WTC11 (cell line): ENCODE measurements at places on chromosomes 6 and 20.

DNA sequence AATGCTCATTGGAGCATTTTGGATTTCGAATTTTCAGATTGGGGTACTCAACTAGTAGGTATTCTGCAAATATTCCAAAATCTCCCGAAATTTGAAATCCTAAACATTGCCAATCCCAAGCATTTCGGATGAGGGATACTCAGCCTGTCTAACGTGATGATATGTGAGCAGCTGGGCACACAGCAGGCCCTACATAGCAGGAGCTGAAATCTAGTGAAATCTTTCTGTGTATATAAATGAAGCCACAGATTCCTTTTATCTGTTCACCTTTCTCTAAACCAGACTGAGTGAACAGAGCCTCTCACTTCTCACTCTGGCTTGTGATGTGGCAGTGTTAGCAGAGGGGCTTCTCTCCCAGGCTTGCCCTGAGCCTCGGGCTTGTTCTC is 17.8 kb downstream of the STX16 start:
- DNase-seq = no peak

DNA sequence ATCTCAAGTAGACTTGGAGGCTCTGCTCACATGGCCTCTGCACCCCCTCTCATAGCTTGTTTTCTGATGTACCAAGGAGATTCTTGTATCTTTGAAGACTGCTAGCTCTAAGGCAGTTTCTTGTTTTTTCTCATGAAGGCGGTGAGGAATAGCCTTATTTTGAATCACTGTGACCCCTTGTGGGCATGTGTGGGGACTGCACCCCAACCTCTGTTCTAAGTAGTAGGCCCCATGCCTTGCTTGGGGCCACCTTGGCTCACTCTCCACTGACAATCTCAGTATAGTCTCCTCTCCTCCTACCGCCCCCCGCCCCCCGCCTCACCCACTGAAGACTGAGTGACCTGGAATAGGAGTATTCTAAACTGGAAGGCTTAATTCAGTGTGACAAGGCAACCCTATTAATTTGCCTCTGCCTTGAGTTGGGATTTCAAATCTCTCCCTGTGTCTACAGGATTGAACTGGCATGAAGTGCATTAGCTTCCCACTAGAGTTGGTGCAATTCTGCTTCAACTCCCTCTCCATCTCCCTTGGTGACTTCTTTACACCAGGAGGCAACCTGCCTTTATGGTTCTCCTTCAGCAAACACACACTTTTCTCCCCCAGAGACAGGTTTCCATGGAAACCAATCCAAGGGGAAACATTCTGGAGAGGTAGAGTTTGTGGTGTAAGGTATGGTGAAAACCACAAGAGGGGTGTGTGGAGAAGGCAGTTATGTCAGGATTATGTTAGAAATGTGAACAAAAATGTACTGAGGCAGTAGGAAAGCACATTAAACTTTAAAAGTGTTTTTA is 75.4 kb upstream of the ECI2 start:
- peak; percentile 82 for DNase-seq

DNA sequence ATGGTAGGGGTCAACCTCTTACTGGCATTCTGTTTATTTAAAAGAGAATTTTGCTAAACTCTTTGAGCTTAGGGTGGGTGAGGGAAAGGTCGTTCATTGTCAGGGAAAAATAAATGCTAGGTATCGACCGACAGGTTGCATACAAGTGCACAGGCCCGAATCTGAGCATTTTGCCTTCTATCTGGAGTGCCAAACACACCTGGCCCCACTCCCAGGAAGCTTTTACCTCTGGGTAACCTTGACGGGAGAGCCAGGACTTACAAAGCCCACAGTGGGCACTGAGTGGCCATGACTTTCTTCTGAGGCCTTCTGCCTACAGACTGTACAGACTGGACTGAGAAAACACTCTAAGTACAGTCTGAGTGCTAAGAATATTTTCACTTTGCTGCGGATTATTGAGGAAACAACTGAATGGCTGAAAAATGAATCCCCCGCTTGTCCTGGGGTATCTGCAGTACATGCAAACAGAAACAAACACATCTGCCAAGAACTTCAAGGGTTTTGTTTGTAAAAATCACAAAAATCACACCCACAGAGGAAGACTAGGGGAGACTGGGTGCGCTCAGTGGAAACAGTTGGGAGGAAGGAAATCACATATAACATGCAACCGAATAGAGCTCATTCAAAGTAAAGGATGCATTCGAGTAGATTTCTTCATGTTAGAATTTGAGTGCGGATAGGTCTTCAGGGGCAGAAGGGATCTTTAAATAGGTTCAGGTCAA is 152.8 kb downstream of the NFATC2 start:
- DNase-seq = no peak

- DNase-seq = peak; percentile 79
Measured at GRCh38 chr20:46057856-46058598, 29.0 kb downstream of the SLC12A5 start.

DNA sequence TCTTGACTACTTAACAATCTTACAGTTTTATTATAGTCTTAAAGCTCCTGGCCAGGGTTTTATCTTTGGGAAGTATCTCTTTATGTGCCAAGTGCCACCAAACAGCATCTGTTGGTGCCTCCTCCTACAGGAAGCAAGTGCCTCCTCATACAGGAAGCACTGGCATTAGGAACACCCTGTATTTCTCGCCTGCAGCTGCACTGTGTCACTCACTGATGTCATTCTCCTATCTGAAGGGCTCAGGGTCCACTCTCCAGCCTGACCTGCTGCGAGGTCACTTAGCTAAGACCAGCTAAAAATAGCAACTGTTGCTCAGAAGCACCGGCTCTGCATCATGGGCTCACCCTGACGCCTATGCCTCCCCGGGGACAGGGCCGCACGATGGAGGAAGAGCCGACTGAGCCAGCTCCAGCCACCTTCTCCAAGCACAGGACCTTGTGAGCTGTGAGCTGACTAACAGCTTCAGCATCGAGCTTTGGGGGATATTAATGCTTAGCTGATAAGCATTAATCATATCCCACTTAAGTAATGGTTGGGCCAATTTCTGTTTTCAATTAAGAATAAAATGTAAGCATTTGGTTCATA is 66.3 kb upstream of the CD93 start:
- no peak for DNase-seq

- DNase-seq = no peak
Measured at GRCh38 chr6:132812756-132813172, 1.6 kb upstream of the RPS12 start.

DNA sequence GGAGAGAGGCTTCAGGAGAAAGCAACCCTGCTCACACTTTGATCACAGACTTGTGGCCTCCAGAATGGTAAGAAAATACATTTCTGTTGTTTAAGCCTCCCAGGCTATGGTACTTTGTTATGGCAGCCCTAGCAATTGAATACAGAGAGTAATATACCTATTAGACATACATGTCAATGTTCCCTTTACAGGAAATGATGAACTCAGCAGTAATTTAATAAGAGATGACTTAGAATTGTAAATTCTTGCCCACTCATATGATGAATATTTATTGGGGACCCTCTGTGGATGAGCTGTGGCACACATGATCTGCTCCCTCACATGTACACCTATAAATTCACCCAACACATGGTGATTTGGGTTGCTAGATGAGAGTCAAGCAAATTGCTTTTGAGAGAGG is 20.4 kb upstream of the FOXA2 start:
- DNase-seq = no peak

- no peak for DNase-seq
Measured at GRCh38 chr6:112701201-112701600, 354.1 kb downstream of the RFPL4B start.

DNA sequence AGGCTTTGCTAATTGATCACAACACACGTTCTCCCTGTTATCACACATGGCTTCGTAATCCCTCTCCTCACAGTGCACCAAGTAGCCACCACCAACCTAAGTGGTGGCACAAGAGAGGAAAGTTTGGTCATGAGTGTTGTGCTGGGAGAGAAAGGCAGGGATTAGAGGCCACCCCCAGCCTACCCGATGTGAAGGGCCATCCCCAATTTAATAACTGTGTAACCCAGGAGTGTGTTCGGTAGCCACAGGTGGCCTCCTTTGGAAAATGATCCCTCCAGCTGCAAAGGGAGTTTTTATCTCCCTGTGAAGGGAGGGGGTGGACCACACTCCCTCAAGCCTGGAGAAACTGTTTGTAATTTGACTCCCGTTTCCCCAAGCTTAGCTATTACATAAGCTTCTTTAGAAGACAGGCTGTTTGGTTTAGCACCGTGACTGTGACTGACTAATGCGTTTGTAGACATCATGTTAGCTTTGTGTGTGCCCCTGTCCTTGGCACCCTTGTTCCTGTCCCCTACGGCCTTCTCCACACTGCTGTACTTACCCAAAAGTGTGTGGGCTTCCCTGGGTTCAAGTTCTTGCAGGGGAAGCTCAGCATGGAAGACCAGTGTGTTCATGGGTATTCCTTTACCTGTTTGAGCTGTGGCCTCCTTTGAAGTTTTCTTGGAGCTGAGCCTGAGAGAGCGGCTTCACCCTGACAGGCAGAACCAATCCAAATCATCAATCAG is 20.6 kb downstream of the PPP1R16B start:
- no peak for DNase-seq

GRCh38 chr20:37956107-37956585 is 53.2 kb downstream of the VSTM2L start:
- no peak for DNase-seq
